ENCODE measurements at places on chromosomes 3 and 15.
A peak's percentile ranks its signal among the peaks of the same experiment; 100 is the strongest.

DNA sequence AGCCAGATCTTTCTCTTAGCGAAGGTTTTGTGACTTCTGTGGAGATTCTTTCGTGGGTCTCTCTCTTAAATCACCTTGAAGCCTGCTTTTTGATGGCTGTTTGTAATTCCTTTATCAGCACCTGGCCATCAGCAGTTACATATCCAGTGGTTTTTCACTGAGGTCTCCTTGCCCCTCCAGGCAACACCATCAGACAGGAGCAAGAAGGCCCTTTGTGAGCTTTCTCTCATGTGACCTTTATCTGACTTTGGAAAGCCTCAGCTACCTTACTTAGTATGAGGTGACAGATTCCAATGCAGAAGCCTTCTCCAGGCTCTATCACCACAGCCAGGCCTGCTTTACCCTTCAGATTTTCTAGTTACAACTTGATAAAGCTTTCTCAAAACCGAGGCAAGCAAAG lies 30.0 kb upstream of the P3H2 start:
- no peak for DNase-seq

- no peak for DNase-seq
Observed at GRCh38 chr3:71621825-71622537, 38.5 kb upstream of the FOXP1 start.

GRCh38 chr3:99620077-99620767 lies 18.2 kb upstream of the COL8A1 start:
- DNase-seq = no peak

- DNase-seq = no peak
Observed at GRCh38 chr3:149506965-149507364, 32.5 kb downstream of the TM4SF4 start.

DNA sequence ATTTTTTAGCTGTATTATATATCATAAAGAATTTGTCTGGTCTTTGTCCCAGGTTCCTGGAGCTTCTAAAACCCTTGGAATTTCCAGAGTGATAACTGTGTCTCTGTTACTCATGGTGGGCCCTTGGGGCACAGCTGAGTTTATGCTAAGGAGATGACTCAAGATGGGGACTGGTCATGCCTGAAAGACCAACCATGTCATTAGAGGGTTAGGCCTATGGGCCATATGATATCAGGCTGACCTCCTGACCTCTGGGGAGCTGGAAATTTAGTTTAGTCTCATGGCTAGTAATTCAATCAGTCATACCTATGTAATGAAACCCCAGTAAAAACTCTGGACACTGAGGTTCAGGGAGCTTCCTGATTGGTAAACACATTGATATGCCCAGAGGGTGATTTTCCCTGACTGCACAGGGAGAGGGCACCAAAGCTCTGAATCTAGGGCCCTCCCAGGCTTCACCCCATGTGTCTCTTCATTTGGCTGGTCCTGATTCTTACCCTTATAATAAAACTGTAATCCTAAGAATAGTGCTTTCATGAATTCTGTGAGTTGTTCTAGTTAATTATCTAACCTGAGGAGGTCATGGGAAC lies 69.6 kb downstream of the EEFSEC start:
- DNase-seq = no peak

- no peak for DNase-seq
Observed at GRCh38 chr3:126807795-126808194, 103.8 kb downstream of the CHCHD6 start.

- no peak for DNase-seq
Observed at GRCh38 chr15:78841891-78842290, 30.6 kb upstream of the ADAMTS7 start.

- no peak for DNase-seq
Observed at GRCh38 chr3:78507196-78507984, 1260.4 kb downstream of the ROBO1 start.

DNA sequence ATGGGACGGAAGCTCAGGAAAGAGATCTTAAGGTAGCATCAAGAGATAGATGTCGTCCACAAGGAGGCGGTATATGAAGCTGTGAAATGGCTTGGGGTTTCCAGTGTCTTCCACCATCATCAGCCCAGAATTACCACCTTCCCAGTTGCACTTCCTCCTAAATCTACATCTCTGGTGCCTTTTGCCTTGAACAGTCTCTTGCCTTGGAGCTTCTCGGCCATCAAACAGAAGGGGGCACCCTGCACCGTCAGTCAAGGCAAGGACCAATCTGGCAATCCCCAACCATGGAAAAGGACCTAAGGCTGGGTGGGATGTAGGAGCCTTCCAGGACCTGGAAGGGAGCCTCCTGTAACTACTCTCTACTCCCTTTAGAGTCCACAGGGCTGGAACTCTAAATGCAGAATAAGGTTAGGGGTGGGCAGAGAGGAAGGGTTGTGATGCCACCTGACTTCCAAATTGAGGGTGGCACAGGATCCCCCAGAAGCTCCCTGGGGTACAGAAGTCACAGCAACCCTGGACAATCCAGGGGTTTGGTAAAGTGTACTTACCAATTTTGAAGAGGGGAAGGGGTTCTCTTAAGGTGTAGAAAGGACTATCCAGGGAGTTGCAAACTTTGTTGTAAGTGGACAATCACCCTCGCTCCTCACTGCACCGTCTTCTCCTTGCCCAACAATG lies 1.0 kb upstream of the RYR3 start:
- no peak for DNase-seq

- no peak for DNase-seq
Observed at GRCh38 chr3:95407709-95408463, 1345.0 kb downstream of the NSUN3 start.

GRCh38 chr3:71659864-71660591 lies 65.2 kb downstream of the EIF4E3 start:
- DNase-seq = no peak

DNA sequence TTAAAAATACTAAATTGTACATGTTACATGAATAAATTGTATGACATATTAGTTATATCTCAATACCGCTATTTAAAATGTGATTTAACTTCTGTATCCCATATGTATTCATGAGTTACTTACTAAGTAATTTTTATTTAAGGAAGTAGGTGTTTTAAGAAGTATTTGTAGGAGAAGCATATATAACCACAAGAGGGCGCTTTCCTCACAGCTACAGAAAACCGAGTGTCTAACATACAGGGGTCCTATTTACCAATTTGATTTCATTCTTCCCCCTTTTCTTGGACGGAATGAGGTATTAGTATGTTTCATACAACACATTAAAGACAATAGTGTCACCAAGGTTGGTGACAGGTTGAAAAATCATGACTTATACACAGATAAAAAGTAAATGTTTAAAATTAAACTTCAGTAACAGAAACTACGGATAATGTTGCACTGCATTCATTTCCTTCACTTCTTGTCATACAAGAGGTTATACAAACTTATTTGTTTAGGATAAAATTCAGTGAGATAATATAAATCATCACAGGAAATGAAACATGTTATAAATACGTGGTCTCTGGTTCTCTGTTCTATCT lies 253.6 kb downstream of the MAGI1 start:
- no peak for DNase-seq

- peak; percentile 27 for DNase-seq
Observed at GRCh38 chr15:95684693-95685115, 645.8 kb upstream of the NR2F2 start.

- no peak for DNase-seq
Observed at GRCh38 chr3:111412656-111413055, 129.3 kb upstream of the CD96 start.

- DNase-seq = no peak
Observed at GRCh38 chr3:171165983-171166382, 139.5 kb upstream of the SLC2A2 start.

DNA sequence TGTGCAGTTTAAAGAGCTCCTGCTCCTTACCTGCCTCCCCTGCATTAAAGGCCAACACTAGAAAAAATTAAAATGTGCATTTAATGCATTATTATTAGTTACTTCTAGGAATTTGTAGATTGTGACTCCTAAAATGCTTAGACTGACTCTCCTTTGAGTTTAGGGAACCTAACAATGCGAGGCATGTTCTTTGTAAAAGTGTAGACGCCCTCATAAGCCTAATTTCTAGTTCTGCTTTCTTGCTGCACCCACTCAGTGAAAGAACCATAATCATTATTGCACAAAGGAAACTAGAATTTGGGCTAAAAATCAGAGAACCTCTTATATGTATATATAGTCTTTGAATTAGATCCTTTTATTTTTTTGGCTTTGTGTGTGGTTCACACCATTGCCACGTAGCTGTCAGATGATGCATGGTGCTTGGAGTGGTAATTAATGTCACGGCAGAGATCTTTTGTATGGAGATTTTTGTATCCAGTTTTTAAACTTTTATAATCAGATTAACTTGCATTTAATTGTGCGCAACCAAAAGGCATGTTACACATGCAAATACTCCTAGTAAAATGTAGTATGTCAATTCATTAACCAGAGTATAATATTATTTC lies 710 bp downstream of the ABHD10 start:
- no peak for DNase-seq

GRCh38 chr3:181567311-181568075 lies 144.2 kb upstream of the SOX2 start:
- DNase-seq = no peak

GRCh38 chr3:38985981-38986380 lies 65.8 kb downstream of the SCN11A start:
- no peak for DNase-seq

DNA sequence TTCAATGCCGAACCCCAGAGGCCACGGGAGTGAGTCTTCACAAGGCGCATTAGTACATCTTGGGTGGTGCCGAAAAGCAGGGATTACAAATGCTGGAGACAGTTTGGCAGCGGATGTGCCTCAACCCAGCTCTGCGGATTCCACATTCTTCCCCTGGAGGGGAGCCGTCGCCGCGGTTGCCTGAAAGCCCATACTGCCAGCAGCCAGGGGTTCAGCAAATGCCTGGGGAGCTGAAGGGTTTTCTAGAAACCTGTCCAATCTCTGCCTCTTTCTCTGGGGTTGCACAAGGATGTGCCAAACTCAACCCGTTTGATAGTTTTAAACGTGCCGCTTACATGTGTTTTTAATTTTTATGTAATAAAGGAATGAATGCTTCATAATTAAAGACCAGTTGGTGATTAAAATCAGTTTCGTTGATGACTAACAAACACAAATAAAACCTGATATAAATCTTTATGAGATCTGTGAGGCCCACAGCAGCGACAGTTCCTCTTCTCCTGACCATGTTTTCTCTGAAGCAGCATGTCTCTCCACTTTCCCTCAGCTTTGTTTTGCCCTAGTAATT lies 74.6 kb upstream of the LEKR1 start:
- DNase-seq = no peak

DNA sequence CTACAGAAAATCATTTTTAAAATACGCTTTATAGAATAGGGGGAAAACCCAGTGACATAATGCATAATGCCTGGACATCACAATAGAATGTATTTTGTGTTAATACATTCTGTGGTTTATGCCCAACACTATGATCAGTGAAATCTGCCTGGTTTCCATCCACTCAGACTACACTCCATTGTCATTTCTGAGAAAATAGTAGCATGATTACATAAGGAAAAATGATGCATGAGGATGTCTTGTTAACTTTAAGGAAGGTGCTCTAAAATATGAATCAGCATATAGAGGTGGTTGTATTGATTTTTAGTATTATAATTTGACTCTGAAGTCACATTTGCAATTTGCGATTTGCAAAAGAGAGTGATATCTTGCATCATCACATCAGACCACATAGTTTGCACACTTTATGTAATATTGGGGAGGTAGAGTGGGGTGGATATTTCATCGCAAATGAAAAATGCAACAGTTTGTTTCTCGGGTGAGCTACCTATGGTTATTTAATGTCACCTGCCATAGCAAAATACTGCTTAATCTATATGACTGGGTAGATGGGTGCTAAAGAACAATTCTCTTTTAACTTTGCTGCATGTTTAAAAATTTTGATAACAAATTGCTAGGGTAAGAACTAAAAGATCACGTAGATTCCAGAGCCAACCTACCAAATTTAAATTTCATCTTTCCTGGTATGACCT lies 403.9 kb downstream of the IL5RA start:
- DNase-seq = no peak

DNA sequence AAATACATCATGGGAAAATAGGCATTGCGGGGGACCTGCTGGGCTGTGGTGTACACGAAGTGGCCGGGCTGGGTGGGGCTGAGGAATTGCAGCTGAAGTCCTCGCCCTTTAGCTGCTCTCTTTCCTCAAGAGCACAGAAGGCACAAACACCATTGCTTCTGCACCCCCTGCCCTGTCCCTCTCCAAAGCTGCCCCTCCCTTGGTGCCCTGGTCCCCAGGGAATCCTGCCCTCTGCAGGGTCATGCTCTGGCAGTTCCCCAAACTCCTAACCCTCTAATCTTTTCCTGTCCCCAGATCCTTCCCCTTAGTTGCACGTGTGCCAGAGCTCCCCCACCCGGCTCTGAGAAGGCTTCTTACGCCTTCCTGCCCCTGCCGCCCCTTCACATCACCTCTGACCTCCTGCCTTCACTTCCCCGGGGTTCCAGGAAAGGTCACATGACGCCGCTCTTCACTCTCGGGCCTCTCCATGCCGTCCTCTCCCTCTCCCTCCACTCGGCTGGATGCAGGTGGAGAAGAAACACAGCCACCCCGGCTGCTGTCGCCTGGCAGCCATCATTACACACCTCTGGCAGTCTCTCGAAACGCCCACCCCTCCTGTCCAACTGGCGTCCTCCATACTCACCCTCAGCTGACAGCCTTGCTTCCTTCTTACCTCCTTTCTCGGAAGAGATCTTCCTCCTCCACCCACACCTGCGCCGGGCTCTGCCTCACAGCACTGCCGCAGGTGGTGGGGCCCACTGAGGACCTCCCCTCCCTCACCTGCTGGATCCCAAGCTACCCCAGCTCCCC lies 6.9 kb upstream of the PCSK6 start:
- DNase-seq = no peak

- DNase-seq = no peak
Observed at GRCh38 chr3:116929505-116930222, 220.1 kb downstream of the TUSC7 start.

GRCh38 chr15:50257924-50258323 lies 7.6 kb downstream of the HDC start:
- no peak for DNase-seq

DNA sequence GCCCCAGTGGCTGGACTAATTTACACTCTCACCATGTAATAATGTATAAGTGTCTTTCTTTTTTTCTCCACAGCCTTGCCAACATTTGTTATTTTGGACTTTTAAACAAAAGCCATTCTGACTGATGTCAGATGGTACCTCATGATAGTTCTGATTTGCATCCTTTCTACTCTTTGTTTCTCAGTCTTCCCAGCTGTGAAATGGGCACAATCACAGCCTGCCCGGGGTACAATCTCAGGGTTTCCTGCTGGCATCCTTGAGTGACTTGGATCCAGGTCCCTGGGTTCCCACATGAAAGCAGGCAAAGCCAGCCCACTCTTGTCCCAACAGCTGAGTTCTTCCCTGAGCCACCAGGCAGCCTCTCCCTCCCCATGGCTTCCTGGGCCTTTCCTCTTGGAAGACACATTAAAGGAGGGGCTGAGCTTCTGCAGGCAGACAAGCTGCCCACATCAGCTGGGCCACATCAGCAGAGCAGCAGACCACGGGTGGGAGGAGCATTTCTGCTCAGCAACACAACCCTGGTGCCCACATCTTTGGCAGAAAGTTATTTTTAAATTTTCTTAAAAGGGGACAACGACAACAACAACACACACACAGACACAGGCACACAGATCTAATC lies 82.0 kb downstream of the MYLK start:
- no peak for DNase-seq

GRCh38 chr15:67809441-67809840 lies 15.9 kb upstream of the SKOR1 start:
- no peak for DNase-seq
